ENCODE measurements at places on chromosomes 12 and 14.

- DNase-seq = no peak
These were observed 121.9 kb downstream of the GARIN6 start for GRCh38 chr12:99769396-99769980.

- no peak for DNase-seq
These were observed 4.6 kb upstream of the ZNF385A start for GRCh38 chr12:54389134-54389508.

DNA sequence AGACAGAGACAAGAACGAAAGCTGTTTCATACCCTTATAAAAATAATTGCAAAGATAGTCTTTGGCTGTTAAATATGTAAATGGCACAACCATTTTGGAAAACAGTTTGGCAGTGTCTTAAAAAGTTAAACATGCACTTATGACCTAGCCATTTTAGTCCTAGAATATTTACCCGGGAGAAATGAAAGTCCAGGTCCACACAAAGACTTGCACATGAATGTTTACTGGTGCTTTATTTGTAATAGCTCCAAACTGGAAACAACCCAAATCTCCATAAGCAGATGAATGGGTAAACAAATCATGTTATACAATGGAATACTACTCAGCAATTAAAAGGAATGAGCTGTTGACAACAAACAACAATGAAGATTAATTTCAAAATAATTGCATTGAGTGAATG, 380.4 kb downstream of the ETNK1 start:
- no peak for DNase-seq

DNA sequence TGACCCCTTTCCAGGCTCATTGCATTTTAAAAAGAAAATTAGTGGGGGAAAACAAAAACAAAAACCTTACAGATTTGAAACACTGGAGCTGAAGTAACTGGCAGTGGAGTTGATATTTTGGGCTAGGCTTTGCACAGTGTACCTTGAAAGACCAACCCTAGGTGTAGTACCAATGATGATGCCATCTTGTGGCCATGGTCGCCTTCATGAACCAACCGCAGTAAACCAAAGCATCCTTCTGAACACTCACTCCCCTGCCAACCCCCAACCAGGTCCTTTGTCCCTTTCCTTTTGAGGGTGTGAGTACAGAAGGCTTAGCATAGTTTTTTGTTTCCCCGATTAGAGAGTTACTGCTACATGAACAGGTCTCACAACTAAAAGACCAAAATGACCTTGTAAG, 5.9 kb downstream of the TOMM20L start:
- no peak for DNase-seq

DNA sequence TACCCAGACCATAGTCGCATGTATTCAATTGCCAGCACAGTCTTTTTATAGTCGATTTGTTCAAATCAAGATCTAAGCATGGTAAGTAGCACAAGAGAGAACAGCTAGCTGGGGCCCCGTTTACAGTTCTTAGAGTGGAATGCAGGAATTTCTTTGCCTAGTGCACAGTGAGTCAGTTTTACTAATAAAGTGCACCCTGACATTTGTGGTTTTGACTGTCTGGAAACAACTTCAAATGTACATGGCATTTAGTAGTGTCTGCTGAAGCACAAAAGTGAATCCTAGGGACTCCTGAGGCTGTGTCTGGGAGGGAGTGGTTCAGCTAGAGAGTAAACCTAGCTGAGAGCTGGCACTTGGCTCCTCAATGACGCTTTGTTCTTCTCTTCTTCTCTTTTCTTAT, 64.9 kb downstream of the TMX1 start:
- DNase-seq = no peak
